Mesothelial cell of epicardium (in vitro differentiated cells): ENCODE measurements at places on chromosomes 5 and 9. TPM values are rescaled to one million over a fixed set of nuclear protein-coding genes. Genes with fewer than 3 reads are reported as not detected.

Gene CD14
- total RNA-seq, result 0.34 to 0.63 TPM (median 0.35 TPM) in 3 replicates

DNA sequence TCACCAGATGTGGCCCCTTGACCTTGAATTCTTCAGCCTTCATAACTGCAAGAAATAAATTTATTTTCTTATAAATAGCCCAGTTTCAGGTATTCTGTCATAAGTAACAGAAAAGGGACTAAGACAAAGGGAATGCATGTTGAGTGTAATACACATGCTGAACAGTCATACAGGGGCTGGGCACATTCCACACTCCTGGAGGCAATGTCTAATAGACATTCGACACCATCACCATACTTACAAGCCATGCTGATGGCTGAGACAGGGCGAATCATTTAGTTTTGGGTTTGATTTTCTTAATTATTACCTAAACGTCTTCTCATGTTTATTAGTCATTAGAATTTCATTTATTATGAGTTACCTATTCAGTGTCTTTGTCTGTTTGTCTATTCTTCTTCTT, 68.5 kb downstream of the TENT4A start:
- no peak for DNase-seq

- no peak for DNase-seq
Measured at GRCh38 chr5:73705364-73705763, 79.4 kb downstream of the ARHGEF28 start.

Gene WNT8A
- total RNA-seq, result not detected in 3 replicates

DNA sequence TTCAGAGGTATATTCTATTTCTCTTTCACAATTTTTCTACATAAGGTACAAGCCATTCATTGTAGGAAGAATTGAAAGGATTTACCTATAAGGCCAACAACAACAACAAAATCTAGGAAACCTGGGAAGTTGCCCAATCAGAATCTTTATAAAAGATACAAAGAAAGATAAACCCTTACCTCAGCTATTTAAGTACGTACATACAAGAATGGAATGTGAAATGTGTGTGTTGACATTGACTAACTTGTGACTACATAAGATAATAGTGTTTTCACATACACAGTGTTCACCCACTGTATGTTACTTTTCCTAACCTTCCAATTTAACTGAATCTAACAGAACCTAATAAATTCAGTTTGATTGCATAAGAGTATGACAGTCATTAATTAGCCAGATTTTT, 154.1 kb downstream of the ADAMTS6 start:
- DNase-seq, result no peak

DNA sequence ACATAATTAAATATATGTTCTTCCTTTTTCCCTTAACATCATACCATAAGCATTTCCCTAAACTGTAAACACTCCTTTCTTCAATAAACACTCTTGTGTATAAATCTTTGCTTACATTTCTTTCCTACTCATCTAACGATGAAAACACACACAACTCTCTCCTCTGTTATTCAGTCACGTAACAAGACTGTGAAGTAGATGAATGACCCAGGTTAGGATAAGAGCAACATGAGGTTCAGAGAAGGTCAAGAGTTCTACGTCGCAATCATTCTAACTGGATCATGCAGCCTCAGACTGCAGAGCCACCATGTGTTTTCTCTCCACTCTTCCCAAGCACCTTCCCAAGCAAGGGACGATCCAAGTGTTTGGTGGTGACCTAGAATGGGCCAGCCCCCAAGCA, 70.5 kb upstream of the SPTLC1 start:
- no peak for DNase-seq
